Iris pigment epithelial cell (primary cell): ENCODE measurements at places on chromosomes 6 and 20.

GRCh38 chr6:39247667-39248194 is 18.5 kb upstream of the KCNK5 start:
- no peak for DNase-seq

DNA sequence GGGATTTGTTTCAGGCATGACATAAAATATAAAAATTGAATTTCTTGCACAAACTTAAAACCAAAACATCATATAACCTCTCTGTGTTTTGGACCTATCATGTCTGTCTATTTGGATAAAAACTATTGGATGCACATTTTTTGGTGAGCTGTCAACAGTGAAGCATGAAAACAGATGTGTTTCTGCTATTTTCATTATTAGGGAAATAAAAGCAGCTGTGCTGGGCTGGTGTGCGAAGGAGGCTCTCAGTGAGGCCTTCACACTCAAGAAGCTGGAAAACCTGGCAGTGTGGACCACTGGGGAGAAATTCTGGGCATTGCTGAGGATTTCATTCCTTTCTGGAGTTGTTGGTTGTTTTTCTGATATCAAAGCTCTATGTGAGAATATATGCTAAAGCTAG is 395.3 kb downstream of the GJA1 start:
- DNase-seq, result no peak

GRCh38 chr6:66230591-66230990 is 523.6 kb upstream of the EYS start:
- DNase-seq, result no peak

GRCh38 chr20:63342561-63343459 is 18.3 kb downstream of the CHRNA4 start:
- DNase-seq, result no peak

DNA sequence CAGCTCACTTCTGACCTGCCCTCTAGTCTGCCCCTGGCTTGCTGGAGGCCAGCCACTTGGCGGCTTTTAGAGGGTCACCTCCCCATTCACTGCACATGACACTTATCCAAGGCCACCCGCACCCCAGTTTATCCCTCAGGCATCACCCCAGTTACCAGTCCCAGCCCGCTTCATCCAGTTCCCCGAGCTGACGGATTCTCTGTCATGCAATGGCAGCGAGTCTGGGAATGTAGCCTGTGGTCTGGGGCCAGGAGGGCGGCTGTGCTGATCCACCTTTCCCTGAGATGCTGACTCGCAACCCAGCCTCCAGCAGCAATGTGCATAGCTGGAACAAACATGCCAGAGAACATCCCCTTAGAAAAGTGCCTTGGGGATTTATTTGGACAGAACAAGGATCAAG is 25.8 kb downstream of the SYNDIG1 start:
- no peak for DNase-seq

DNA sequence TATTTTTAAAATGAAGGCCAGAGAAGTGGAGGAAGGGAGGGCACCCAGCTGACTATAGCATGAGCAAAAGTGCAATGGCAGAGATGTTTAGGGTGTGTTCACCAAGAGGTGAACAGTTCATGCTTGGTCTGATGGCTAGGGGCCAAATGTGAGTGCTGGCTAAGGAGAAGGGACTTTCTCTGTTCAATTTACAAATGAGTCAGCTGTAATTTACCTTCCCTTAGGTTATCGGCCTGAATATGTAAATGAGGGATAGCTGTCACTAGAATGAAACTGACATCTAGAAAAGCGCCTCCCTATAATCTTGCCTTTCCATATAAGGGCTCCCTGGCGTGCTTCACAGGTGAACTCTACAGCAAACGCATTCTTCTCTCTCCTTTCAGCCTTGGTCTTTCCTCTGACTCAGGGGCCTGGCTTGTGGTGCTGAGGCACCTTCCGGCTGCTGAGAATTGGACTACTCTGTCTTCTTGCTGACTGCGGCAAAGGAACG is 114.7 kb upstream of the BACH2 start:
- peak; percentile 47 for DNase-seq

DNA sequence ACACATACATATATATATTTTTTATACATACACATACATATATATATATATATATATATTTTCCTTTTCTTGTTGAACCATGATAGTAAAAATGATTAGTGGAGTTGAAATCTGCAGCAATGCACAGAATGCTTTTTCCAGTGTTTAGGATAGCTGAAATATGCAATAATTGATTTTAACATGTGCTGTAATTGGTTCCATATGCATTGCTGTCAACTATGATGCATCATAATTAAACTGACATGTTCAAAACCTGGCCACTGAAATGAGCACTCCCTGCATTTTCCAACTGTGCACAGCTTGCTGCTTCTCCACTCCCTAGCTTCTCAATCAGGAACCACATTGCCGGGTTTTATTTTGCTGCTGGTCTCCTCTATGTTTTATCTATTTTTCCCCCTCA is 358.3 kb downstream of the PAX1 start:
- no peak for DNase-seq

DNA sequence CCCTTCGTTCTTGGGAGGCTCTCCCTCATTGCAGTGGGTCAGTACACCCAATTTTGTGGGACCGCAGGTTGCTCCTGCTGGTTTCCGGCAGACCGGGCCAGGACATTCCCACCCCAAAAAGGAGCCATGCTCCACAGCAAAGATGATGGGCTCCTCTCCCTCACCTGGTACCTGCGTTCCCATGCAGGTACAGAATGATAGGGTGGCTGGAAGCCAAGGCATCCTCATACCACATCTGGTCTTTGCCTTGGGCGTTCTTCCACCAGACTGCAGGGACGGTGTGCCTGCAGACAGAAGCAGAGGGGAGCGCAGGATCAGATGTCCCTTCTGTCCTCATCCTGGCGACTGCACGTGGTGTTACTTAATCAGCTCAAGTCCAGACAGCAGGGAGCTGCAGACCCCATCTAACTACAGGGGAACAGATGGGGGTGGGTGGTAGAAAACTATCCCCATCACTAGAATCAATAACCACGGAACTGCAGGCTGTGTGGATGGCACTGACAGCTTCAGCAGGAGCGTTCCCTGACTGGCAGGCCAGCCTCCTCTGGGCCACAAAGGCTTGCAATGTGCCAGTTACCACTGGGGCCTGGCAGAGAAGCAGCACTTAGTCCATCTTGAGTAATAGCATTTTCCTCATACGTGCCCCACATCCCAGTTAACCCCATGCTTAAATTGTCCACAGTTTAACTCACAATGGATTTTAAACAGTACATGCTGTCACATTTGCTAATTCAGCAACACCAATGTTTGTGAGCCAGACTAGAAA is 70.4 kb downstream of the ABHD12 start:
- DNase-seq, result no peak

GRCh38 chr6:75932067-75932466 is 140.4 kb downstream of the IMPG1 start:
- DNase-seq, result peak; percentile 22

DNA sequence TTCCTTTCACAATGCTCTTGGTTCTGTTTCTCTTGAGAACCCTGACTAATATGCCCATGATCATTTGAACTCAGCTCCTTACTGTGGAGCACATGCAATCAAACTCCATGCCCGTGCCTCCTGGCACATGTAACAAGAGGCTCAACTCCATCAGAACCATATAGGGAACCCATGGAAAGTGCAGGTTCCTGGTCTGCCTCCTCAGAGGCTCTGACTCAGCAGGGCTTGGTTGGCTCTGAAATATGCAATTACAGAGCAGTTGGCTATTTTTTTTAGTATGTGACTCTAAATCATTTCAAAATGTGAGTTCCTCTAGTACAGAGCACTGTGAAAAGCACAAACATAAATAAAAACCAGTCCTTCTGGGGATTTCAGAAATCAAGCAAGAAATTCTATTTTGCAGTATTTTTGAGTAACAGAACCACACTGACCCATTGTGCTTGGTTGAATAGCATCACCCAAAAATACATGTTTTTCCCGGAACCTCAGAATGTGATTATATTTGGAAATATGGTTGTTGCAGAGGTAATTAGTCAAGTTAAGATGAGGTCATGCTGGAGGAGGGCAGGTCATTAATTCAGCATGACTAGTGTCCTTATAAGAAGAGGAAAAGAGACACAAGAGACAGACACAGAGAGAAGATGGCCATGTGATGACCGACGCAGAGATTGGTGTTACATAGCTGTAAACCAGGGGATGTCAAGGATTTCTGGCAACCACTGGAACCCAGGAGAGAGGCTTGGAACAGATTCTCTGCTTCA is 13.2 kb upstream of the MAP3K4 start:
- DNase-seq, result peak; percentile 21

DNA sequence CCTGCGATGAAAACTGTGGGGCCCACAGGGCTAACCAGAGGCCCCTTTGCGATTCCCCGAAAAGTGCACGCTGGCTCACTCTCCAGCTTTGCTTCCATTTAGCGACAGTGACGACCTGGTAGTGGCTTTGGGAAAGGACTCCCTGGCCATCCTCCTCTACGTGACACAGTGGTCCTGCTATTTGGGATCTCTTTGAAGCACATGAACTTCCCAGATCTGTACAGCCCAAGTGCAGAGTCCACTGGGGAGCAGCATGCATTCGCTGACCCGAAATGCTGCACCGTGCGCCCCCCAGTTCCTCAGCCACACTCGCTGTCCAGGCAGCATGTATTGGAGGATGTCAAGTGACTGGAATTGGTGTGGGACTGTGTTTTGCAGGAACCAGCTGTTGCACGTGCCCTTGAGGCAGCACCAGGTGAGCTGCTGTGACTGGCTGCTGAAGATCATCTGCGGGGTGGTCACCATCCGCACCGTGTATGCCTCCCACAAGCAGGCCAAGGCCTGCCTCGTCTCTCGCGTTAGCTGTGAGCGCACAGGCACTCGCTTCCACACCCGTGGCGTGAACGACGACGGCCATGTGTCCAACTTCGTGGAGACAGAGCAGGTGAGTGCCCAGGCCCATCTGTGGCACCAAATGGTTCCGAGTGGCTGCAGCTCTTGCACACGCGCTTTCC is 51.6 kb downstream of the SYNJ2 start:
- DNase-seq, result no peak

DNA sequence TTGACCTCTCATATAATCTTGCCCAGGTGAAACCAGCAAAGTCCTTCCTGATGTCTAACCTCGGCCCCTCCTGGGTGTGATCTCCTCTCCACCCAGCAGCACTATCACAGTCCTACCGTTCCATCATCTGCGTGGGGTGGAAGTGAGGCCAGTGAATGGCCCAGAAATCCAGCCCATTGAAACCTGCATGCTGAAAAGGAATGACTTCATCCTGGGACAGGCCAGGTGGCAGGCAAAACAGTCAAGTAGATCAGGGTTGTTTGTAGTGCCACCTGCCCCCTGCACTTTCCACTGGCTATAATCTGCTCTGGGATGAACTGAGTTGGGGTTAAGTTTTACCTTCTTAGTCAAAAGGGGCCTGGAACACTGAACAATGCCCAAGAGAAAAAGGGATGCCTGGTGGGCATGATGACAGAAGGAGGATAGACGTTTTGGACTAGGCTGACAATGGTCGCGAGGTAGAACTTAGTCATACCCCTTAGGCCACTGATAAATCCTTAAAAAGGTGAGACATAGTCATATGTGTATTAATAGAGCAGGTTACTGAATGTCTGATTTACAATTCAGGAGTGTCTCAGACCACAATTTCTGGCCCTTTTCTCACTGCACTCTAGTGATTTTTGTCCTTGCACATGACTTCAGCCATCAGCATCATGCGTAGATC is 8.1 kb upstream of the HSP90AB1 start:
- DNase-seq, result no peak

DNA sequence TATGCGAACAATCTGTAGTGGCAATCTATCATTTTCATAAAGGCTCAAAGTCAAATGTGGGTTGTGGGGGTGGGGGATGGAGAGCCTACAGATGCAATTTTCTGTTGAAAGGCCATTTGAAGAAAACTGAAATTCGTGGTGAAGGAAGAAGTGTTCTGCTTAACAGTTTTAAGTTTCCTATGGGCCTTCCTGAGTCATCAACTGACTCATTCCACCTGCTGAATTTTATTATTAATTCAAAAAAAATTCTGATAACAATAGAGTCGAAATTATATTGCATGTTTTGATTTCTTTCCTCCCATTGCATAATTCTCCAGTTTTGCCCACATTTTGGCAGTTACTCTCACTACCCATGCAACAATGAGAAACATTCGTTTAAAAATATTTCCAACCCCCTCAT is 622.3 kb upstream of the ARID1B start:
- DNase-seq, result peak; percentile 6

DNA sequence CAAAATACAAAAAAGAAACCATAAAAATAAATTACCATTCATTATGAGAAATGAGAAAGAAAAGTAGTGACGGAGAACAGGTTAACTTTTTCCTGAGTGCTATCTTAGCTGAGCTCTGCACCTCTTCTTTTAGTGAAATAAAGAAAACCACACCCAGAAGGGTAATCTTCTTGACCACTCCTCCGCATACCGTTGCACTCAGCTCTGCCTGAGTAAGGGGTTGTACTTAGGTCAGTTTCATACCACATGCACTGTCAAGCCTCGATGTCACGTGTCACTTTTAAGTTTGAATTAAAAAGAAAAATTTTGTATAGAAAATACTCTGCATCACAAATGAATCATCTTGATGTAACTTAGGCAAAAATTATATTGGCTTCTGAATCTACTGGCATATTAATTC is 2.8 kb downstream of the EZR start:
- peak; percentile 42 for DNase-seq

DNA sequence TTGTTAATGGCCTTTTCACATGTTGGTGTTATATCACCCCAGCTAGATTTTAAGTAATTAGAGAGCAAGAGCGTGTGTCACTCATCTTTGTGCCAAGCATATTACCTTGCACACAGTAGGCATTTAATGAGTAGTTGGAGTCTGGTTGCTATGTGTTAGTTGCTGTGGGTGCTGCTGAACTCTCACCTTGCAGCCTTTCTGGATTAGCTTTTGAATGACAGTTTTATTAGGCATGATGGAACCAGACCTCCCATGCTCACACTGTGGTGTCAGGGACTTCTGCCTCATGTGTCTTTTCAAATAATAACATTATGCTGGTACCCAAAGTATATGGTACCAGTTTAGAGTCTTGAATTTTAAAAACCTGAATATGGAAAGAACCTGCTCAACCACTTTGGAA is 55.9 kb downstream of the TRAF3IP2 start:
- no peak for DNase-seq

GRCh38 chr6:155264693-155265320 is 994 bp downstream of the CLDN20 start:
- no peak for DNase-seq

DNA sequence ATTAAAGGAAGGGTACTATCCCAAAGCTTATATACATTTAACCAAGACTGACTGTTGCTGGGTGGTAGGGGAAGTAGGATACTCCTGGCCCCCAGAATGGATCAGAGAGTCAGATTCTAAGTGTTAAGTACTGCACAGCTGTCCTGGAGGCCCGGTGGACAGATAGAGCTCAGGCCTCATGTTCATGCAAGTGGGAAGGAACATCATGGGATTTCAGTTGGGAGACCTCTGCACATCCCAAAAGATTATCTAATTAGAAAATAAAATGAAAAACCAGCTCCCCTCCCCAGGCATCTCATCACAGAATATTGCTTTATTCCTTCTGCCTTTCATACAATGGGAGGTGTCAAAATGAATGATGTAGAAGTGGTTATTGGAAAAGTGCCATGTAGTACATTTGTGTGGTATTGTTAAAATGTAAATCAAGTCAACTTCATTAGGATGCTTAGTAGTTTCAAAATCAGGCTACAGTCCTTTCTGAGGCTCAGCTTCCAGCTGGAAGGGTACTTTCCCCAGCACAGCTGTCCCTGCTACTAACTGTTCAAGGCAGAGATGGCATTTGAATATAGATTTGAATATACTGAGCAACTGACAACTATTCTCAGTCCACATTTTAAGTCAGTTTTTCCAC is 82.9 kb downstream of the SLC35B3 start:
- DNase-seq, result no peak
